ENCODE measurements at places on chromosomes 13 and 19.

- peak overlapping the region; percentile 96 for H3K27ac ChIP-seq
- H3K36me3 ChIP-seq = peaks cover 25% of the 10 kb centered on the region
- H3K4me1 ChIP-seq = peaks cover 23% of the 10 kb centered on the region
- no peak overlapping the region for H3K4me3 ChIP-seq
- peak; percentile 15 for DNase-seq
- H3K27me3 ChIP-seq = peaks cover 13% of the 10 kb centered on the region
Measured at GRCh38 chr19:48121909-48122371, 11.3 kb upstream of the PLA2G4C start.

DNA sequence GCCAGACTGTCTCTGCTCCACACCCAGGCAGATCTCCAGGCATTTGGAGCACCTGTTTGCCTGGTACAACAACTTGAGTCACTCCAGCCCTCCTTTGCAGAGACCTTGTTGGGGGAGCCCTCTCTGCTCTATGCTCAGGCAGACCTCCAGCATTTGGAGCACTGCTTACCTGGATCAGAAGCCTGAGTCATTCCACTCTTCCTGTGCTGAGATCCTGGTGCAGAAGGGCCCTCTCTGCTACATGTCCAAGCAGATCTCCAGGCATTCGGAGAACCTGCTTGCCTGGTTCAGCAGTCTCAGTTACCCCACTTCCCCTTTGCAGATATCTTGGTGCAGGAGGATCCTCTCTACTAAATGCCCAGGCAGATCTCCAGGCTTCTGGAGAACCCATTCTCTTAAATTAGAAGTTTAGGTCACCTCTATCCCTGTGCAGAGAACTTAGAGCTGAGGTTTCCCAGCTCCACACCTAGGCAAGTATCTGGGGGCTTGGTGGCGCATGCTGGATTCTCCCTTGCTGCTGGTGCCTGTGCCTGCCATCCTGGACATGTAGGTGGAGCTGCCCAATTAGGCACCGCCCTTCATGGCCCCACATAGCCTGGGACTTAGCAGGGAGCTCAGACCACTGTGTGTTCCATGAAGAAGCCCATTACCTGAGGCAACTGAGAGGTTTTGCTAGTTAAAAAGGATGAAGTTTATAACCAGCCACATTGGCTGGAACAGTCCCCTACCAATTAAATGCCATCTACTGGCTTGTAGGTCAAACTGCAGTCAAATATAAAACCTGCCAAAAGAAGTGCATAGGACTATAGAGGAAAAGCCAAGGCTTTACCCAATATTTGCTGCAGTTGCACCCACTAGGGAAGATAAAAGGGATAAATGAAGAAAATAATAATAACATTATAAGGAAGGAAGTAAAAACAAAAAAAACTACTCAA, 97.6 kb upstream of the SLITRK6 start:
- no peak overlapping the region for H3K27ac ChIP-seq
- no peaks in the 10 kb centered on the region for H3K27me3 ChIP-seq
- no peak for DNase-seq
- no peak overlapping the region for H3K4me3 ChIP-seq
- no peaks in the 10 kb centered on the region for H3K4me1 ChIP-seq

- H3K27ac ChIP-seq = no peak within 1 kb of the TSS
- H3K4me3 ChIP-seq = peak within 1 kb of the TSS; percentile 5
- peaks cover 8% of the 10 kb centered on the region for H3K4me1 ChIP-seq
- H3K27me3 ChIP-seq = peaks cover 6% of the 10 kb centered on the region
Measured at GRCh38 chr19:38433268-38433733, at the start of gene RYR1. Gene RYR1 (plus strand): TSS chr19:38433691. CDS start chr19:38433830, 139 bp downstream.

DNA sequence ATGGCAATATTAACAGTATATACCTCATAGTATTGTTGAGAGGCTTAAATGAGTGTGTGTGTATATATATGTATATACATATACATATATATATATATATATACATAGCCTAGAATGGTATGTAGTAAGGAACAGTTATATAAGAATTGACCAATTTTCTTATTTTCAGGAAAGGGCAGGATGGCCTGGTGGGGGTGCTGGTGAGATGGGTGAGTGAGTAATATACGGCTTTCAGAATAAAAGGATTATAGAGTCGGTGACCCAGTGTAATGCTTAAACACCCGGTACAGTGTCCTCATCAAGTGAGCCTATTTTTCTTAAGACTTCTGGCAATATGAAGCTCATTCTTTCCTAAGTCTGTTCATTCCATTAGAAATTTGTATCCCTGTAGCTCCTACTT, 11.7 kb upstream of the FAM216B start:
- H3K4me3 ChIP-seq = no peak overlapping the region
- peaks cover 4% of the 10 kb centered on the region for H3K27me3 ChIP-seq
- H3K36me3 ChIP-seq = no peaks in the 10 kb centered on the region
- H3K27ac ChIP-seq = no peak overlapping the region
- peaks cover 2% of the 10 kb centered on the region for H3K4me1 ChIP-seq
- no peak for DNase-seq
